Lung (tissue), 17 donors: ENCODE measurements at places on chromosomes 11 and 22. TPM values are rescaled to one million over a fixed set of nuclear protein-coding genes. Genes with fewer than 3 reads are reported as not detected.

DNA sequence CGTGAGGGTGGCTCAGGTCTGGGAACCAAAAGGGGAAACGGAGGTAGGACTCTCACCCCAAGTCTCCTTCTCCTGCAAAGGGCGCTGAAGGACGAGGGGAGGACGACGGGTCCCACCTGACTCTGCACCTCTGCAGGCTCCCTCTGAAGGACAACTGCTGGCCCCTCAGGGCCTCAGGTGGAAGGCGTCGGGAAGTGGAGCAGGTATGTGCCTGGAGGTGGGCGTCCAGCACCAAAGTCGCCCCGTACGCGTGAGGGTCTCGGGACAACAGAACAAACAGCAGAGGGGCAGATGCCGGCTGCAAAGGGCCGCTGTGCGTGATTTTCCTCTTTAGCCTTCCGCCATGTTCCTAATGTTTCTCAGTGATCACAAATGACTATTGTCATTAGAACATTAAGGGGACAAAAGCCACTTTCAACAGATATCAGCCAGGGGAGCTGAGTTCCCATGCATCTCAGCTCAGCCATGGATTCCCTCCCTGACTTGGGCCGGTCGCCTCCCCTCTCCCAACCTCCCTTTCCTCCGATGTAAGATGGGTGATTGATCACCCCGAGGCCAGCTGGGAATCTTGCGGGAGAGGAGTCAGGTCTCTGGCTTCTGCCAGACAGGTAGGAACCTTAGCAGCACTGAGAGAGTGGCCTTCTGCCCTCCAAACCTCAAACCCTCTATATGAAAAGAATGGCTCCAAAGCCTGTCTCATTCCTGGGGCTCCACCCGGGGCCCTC is 836 bp downstream of the SLC16A8 start:
- DNase-seq, result no peak

DNA sequence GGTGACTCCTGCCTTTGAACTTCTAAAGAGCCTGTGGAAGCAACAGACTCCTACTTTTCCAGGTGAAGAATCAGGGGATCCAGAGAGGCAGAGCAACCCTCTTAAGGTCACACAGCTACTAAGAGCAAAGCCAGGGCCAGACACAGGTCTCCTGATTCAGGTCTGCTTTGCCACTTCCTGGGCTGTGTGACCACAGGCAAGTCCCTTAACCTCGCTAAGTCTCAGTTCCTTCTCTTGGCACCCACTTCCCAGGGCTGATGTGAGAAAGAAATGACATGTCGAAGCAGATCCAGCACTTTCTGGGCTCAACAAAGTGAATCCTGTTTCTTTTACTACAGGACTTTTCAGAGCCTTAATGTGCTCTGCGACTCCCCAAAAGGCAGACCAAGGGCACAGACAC is 30.2 kb downstream of the UQCR10 start:
- no peak for DNase-seq

GRCh38 chr22:33271390-33272161 is 213.4 kb upstream of the SYN3 start:
- peak; percentile 19 for DNase-seq

DNA sequence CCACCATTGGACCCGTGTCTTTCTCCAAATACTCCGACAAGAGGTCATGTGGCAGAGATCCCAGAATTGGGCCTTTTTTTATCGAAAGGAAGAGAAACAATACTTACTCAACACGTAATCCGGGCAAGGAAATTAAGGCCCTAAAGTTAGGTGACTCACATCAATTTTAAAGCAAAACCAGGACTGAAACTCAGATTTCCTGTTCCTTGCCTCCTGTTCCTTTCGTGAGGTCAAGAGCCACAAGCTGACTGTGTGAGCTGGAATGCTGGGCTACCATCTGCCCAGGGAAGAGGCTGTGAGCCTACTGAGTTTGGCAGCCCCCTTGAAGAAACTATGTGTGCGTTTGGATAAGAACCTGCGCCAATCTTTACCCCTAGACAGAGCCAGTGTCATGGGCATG is 27.1 kb upstream of the MRGPRX2 start:
- DNase-seq, result no peak

GRCh38 chr11:31118566-31118965 is 251.0 kb downstream of the DCDC1 start:
- no peak for DNase-seq

DNA sequence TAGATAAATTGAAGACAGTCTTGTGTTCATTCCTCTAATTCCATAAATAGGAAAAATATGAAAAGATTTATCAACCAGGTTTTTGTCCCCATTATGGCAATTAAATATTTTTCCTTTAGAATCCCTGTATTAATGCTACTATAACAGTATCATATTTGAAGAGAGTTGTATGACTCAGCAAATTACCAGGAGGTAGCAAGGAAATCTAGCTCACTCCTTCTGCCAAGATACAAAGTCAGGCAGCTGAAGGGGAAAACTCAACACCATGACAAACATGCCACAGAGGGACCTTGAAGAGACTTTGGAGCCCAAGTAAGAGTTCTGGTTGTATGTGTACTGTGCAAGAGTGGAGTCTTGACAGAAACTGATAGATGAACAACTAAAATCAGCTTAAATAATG is 143.3 kb downstream of the GUCY1A2 start:
- DNase-seq, result no peak

DNA sequence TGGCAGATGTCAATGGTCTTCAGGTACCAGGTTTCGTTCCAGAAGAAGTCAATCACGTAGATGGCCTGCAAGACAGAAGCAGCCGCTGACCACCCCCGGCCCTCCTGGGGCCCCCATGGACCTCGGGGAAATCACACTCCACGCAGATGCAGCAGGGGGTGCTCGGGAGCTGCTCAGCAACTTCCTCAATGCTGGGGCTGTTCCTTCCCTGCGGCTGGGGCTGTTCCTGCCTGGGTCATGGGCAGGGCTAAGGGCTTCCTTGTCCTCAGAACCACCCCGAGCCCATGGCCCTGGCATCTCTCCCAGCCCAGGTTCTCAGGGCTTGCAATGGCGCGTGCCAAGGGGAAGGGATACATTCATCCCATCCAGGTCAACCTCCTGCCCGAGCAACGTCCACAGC is 10.3 kb downstream of the DHCR7 start:
- no peak for DNase-seq

- no peak for DNase-seq
Measured at GRCh38 chr11:92916299-92916698, 53.2 kb upstream of the MTNR1B start.

GRCh38 chr22:37709445-37709765 is 12.6 kb downstream of the TRIOBP start:
- DNase-seq, result no peak

DNA sequence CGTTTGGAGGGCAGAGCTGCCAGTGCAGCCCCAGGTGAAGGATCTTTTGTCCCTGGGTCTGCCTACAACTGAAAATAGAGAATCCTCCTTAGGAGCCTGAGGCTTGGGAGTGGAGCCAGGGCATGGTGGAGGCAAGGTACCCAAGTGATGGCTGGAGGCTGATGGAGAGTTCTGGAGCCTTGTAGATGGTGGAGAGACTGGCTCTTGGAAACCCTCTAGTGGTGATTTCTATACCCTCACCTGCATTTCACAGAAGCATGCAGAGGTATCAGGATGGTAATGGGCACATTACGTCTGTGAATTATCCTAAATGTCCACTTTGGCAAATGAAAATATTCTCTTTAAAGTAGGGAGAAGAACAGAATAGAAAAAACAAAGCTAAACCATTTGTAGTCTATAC is 44.4 kb downstream of the INSC start:
- DNase-seq, result no peak

DNA sequence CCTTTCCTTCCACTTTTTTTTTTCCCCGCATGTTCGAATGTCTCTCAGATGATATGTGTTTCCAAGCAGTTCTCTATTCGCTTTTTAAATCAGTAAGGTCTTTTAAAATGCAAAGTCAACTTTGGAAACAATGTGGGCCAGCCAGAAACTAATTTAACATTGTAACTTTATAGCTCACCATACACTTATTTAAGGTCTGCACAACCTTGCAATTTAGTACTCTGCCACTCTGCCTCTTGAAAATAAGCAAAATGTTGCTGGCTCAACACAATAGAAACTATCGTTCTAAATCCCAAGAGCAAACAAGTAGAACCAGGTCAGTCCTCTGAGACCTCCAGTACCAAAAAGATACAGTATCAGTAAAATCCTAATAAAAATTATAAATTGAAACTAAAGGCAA is 109.0 kb downstream of the SIK3 start:
- DNase-seq, result no peak

DNA sequence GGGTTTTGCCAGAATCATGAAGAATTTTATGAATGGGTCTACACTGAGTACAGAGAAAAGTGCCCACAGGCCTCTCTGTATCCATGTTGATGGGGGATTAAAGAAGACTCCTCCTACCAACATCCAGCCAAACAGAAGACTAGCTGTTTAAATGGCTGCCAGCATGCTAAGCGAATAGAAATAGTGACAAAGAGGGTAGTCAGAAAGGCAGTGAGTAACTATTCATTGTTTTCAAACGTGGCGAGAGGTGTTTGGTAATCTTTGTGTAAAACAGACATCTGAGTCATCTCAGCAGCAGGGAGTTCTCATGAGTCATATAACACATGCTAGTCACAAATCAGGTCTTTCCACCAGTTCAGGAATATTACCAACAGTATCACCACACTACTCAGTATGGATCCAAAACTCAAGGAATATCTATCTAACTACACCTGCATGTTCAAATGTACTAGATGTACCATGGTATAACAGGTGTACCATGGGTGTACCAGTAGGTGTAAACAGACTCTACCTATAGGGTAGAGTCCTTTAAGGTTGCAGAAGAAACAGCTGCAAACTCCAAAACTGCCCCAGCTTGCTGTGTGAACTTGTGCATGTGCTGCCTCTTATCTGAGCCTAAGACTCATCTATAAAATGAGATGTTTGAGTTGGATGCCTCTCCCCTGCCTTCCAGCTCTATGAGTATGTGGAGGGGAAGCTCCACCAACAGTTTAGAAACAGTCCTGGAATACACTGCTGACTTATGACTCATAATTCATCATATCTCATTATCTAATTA is 82.0 kb downstream of the SLC1A2 start:
- no peak for DNase-seq

- DNase-seq, result peak; percentile 12
Measured at GRCh38 chr11:33134276-33134675, 27.0 kb downstream of the CSTF3 start.

- DNase-seq, result no peak
Measured at GRCh38 chr11:115958089-115959000, 454.1 kb upstream of the CADM1 start.

DNA sequence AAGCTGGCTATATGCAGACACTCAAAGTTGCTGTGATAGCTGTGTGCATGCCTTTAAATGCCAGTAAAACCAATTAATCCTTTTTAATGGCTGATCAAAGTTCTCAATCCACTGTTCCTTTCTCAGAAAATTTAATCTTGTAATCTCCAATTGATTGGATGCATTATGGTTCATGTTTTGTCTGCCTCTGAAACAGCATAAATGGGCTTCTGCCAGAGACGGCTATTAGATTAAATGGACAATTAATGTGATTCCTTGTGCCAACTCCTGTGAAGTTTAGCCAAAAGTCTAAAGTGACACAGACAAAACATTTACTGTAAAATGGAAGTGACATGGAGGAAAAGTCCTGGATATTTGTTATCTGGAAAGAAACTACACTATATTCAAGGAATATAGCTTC is 952.5 kb upstream of the FAT3 start:
- DNase-seq, result no peak

GRCh38 chr11:70611821-70612220 is 213.5 kb downstream of the CTTN start:
- no peak for DNase-seq

DNA sequence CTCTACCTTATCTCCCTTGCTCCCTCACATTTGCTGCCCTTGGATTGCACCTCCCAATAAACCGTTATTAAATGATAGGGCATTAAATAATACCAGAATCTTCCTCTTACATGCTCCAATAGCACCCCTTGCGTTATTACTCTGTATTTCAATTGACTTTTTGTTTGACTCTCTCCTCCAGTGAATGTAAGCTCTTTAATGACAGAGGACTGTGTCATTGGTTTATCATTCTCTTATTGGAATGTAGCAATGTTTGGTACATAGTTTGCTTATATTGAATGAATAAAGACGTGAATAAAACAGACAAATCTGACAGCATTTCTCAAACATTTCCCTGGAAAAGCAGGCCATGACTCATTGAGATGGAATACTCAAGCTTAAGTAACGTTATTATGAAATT is 8.7 kb upstream of the MPEG1 start:
- no peak for DNase-seq

- no peak for DNase-seq
Measured at GRCh38 chr22:20178075-20178914, 27.4 kb upstream of the CCDC188 start.

- no peak for DNase-seq
Measured at GRCh38 chr11:113103932-113104690, 142.9 kb downstream of the NCAM1 start.

DNA sequence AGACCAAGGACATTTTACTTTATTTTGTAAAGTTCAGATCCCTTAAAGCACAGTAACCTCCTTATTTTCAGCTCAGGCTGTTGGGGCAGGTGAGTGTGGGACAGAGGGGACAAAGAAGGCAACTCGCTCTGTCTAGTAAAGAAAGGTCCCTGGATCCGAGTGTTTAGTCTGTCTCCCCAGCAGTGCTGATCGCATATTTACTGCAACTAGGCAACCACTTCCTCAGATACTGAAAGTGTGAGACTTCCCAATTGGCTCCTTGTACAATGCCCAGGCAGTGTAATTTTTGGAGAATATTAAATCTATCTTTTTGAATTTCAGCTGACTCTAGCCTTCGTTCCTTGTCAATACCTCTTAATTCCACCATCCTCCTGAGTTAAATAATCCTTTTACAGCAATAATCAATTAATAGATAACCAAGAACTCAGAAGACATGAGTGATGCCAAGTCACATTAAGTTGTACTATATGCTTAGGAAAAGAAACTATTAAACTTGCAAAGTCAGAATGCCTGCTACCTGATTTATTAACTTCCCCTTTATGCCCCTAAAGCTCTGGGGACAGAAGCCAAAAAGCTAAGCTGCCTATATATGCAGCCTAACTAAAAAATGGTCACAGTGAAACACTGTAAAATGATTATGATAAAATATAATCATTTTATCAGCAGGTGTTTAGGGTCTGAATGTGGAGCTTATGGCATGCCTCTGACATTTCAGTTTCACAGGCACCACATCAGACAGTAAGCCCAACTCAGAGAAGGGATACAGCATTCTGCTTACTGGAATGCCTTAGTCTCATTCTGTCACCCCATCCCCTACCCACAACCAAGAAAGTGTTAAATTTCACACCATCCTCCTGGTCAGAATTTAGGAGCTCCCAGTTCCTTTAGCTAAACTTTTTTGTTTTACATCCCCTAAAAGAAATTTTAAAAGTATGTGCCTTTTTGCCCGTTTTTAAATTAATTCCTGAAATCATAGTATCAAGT is 138.7 kb downstream of the TRIM44 start:
- peak; percentile 70 for DNase-seq

- DNase-seq, result peak; percentile 87
Measured at GRCh38 chr22:29716814-29717545, 2.8 kb upstream of the CABP7 start.

- DNase-seq, result no peak
Measured at GRCh38 chr11:84372381-84372950, 1086.3 kb upstream of the CCDC90B start.

MUC6 gene
- 0.92 TPM for total RNA-seq

IL18 gene
- total RNA-seq, result 24.5 TPM

TEX54 gene
- total RNA-seq, result not detected

PRODH gene
- 65.7 TPM for total RNA-seq

IL17REL gene
- 0.51 TPM for total RNA-seq

GRIK4 gene
- total RNA-seq, result 3.0 TPM

SERHL2 gene
- 2.7 TPM for total RNA-seq

KCNJ4 gene
- not detected for total RNA-seq

KCTD14 gene
- 21.3 TPM for total RNA-seq

CSNK2A3 gene
- total RNA-seq, result 2.6 TPM

DAGLA gene
- 1.5 TPM for total RNA-seq
